Right hindlimb (tissue), 1 donor: ENCODE measurements at places on chromosomes 12 and 14.

DNA sequence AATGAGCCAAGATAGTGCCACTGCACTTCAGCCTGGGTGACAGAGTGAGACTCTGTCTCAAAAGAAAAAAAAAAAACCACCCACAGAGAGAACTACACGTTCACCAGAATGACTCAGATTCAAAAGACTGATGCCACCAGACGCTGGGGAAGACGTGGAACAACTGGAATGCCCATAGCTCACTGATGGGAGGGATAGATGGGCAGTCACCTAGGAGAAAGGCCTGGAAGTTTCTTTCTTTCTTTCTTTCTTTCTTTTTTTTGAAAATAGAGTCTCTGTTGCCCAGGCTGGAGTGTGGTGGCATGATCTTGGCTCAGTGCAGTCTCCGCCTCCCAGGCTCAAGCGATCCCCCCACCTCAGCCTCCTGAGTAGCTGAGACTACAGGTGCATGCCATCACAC lies 10.0 kb upstream of the KLC1 start:
- no peak for DNase-seq

- DNase-seq, result no peak
Observed at GRCh38 chr12:112602150-112602549, 183.4 kb downstream of the PTPN11 start.

- no peak for DNase-seq
Observed at GRCh38 chr12:109016016-109016415, 4.9 kb downstream of the SVOP start.

DNA sequence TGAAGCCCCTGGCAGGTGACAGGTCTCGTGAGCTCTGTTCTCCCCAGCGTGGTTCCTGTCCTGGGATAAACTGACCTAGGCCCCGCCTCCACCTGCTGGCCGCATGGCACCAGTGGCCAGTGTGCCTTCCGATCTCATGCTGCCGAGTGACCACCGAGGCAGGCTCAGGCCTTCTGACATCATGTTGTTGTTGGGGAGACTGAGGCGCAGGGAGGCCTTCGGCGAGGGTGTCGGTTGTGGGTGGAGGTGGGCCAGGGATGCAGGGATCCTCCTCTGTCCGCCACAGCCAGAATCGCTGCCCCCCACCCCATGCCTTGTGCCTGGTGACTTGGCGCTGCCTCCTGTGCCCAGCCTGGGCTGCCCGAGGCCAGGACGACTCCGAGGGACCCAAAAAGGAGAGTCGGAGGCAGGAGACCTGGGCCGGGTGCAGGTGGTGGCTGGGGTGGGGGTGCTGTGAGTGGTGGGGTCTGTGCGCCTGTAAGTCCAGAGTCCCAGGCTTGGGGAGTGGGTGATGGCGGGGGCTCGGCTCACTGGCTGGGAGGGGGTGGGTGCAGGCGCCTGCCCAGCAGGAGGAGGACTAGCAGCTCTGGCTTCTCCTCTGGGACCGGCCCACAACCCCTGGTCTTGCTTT lies 24.3 kb downstream of the ASPG start:
- peak; percentile 11 for DNase-seq

- peak; percentile 26 for DNase-seq
Observed at GRCh38 chr12:98399532-98399931, 115.9 kb upstream of the TMPO start.

DNA sequence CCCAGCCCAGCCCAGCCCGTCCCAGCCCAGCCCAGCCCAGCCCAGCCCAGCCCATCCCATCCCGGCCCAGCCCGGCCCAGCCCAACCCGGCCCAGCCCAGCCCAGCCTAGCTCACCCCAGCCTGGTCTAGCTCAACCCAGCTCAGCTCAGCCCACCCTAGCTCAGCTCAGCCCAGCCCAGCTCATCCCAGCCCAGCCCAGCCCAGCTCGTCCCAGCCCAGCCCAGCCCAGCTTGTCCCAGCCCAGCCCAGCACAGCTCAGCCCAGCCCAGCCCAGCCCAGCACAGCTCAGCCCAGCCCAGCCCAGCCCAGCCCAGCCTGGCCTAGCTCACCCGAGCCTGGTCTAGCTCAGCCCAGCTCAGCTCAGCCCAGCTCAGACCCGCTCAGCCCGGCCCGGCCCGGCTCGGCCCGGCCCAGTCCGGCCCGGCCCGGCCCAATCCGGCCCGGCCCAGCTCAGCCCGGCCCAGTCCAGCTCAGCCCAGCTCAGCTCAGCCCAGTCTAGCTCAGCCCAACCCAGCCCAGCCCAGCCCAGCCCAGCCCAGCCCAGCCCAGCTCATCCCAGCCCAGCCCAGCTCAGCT lies 184.7 kb downstream of the TMEM121 start:
- no peak for DNase-seq

GRCh38 chr12:108505129-108505528 lies 9.9 kb upstream of the FICD start:
- DNase-seq, result no peak

DNA sequence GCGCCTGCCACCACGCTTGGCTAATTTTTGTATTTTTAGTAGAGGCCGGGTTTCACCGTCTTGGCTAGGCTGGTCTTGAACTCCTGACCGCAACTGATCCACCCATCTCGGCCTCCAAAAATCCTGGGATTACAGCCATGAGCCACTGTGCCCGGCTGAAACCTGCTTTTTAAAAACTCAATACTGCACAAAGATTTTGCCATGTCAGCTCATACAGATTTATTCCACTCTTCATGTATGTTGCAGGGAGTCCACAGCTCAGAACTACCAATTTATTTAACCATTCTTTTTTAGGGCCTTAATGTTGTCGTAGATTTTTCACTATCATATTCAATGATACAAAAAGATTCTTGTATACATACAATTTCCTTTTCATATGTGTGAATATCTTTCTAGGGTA lies 20.0 kb downstream of the ZCCHC8 start:
- no peak for DNase-seq

GRCh38 chr12:110825530-110825929 lies 21.3 kb upstream of the CCDC63 start:
- DNase-seq, result no peak

- peak; percentile 66 for DNase-seq
Observed at GRCh38 chr12:122423258-122424165, 1.0 kb upstream of the CLIP1 start.

- no peak for DNase-seq
Observed at GRCh38 chr14:102589761-102590290, 2.6 kb upstream of the RCOR1 start.

DNA sequence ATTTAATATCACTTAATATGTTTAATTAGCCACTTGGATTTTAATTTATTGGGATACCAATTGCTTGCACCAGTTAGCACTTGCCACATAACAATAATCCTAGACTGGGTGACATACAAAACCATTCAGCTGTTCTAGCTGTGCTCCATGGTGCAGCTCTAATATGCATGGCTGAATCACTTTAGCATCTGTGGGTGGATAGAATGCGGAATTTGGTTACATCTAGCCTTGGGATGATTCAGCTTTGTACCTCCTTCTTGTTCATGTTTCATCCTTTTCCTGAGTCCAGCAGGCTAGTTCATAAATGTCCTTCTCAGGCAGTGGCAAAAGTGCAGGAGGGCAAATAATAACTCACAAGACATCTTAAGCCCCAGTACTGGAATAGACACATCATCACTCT lies 1263.0 kb downstream of the LRFN5 start:
- no peak for DNase-seq

GRCh38 chr14:103708750-103709187 lies 6.5 kb downstream of the XRCC3 start:
- no peak for DNase-seq

DNA sequence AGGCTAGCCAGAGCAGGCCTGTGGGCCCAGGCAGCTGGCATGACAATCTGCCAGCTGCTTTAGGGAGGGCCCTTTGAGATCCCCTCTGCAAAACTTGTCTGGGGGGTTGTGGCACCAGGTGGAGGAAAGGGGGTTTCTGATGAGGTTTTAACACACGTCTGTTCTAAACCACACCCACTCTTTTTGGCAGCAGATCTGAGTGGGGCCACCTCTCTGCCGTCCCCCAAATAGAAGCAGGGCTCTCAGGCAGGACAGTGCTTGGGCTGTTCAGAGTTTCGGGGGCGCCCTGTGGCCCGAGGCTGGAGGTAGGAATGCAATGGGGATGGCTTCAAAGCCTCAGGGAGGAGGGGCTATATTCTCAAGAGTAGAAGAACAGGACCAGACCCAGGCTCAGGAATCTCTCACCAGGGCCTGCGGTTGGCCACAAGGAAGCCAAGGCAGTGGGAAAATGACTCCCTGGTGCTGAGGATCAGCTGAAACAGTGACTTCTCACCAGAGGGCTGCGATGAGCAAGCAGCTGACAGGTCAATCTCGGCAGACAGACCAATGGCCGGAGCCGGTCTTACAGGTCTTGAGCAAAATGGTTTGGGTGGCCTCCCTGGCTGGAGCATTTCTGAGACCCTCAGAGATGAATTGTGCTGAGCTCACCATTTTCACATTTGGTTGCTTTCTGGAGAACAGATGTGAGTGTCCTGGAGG lies 1.5 kb upstream of the KRT5 start:
- peak; percentile 44 for DNase-seq

- DNase-seq, result no peak
Observed at GRCh38 chr14:93079321-93079720, 36.4 kb downstream of the ITPK1 start.

DNA sequence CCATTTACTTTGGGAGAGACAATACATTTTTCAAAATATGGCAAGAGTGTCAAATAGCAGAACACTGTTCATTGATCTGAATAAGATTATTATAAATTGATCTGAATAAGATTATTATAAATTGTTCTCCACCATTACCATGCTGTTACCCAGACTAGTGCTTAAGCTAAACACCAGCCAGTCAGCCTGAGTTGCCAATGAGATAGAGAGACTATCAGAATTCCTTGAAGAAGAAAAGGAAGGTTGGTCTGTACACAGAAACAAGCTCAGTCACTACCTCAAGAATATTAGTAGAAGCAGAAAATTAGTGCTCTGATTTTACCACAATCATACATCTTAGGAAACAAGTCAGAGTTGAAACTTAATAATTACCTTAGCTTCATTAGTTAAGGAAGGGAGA lies 469.8 kb downstream of the FOXG1 start:
- DNase-seq, result no peak

DNA sequence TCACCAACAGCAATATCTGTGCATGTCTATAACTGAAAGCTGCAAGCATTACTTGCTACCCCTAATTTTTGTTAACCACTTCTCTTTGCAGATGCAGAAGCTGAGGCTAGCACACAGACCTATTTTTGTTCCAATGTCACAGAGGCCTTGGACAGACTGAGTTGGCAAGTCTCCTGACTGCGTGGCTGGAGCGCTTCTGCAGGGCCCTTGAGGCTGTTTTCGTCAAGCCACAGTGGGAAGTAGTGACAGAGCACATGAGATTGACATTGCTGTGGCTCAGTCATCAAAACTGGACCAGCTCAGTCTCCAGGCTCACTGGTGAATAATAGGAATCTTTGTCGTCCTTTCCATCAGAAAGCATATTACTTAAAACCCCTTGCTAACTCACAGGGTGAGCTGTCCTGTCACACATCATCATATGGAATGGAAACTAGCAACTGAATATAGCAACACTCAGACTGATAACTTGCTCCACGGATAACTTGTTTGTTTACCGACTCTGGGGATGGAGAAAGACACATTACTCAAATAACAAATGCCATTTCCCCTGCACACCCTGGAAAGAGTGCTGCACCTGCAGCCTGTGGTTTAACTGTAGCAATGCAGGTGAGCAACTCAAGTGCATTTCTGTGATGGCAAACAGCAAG lies 43.6 kb upstream of the DDX11 start:
- peak; percentile 40 for DNase-seq

- DNase-seq, result no peak
Observed at GRCh38 chr14:31194661-31195060, 12.9 kb downstream of the HECTD1 start.

- DNase-seq, result no peak
Observed at GRCh38 chr14:22231018-22231417, 358.0 kb downstream of the DAD1 start.

- no peak for DNase-seq
Observed at GRCh38 chr12:13472690-13473089, 276.2 kb downstream of the EMP1 start.

DNA sequence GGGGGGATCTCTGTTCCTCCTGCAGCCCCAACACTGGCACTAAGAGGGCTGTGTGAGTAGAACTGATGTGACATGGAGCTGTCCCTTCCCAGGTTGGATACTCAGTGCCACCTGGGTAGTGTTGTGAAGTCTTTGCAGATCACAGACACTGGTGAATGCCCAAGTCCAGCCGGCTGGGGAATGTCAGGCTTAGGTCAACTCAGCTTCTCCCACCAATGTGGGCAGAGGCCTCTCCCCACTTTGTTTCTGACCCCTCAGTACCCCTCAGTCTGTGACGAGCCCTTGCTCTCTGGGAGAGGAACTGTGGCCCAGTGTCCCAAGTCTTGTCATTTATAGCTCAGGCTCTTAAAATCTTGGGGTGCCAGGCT lies 11.3 kb downstream of the SLC25A29 start:
- DNase-seq, result no peak

- DNase-seq, result no peak
Observed at GRCh38 chr12:21542403-21542802, 16.3 kb downstream of the SPX start.

DNA sequence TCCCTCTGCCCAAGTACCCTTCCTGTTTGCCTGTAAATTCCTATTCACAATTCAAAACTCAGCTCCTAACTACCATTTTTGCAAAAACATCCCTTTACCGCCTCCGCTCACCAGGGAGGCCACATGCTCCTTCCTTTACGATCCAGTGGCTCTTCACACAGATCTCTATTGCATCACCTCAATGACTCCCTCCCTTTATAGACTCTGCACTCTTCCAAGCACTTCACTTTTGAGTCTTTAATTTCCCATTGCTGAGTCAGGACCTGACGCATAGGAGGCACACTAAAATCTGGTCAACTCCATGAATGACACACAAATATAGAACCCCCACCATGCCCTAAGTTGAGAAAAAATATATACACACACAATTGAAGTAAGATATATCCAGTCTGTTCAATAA lies 45.9 kb downstream of the PPP1R13B start:
- DNase-seq, result no peak

DNA sequence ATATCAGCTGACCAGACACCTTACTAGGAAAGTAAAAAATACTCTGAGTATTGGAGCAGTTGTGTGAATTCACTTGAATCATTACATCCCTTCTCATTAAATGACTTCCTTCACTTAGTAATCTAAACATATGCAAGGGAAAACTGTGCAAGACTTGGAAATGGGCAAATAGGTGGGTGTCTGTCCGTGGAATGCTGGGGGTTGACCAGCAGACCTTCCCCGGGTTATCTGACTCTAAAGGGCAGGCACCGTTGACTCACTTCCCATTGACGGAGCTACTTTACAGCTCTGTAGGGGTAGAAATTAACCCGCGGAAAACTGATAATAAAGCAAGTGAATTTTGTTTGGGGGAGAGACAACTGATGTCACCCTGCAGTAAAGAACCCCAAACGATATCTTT lies 199.3 kb downstream of the TTC7B start:
- DNase-seq, result no peak

DNA sequence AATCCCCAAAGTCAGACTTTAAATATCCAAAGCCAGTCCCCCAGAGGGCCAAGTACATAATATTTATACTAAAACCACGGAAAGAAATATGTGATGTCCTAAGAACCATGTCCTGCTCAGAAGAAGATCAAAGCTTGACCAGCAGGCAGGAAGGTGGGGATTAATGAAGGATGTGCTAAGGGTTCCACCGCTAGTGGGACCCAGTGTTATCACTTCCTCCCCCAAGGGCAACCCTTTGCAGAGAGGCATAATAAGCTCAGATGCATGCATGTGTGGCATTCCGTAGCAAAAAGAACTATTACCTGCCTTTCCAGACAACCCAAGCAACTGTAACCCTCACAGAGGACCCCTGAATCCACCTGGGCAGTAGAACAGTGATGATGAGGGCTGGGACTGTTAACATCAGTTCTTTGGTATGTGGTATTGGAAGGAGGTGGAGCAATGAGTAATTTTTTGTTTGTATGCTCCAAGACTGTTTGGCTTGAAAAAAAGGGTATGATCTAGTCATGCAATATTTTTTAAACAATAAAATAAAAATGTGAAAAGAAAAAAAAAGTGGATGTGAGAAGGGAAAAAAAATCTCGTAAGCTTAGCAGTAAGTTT lies 71.7 kb upstream of the ETV6 start:
- no peak for DNase-seq
